MCF 10A (cell line): ENCODE measurements at places on chromosomes 12 and 14.

DNA sequence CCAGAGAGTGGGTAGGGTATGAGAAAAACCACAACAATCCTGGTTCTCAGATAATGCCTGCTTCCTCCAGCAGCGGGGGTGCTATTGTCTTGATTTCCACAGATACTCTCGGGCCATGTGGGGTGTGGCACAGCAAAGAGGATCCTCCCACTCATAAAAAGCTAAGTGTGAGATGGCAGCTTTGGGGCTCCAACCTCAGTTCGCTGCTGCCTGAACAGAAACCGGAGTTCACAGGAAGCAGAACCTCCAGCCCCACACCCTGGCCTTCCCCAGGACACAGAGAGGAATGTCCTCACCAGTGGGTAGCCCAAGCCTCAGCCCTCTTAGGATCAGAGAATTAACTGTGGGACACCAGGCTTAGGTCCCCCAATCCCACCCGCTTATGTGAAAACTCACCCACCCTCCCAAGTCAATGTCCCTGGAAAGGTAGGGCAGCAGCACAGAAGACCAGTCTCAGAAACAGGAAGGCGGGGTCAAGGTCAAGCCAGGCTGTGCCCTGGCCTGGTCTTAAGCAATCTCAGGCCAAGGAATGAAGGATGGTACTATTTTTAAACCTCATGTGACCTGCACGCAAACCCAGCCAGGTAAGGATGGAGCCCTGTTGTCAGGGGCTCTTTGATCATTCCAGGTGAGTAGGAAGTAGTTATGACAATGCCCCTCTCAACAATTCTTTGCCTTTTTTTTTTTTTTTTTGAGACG is 9.0 kb downstream of the KCTD10 start:
- no peak for DNase-seq

DNA sequence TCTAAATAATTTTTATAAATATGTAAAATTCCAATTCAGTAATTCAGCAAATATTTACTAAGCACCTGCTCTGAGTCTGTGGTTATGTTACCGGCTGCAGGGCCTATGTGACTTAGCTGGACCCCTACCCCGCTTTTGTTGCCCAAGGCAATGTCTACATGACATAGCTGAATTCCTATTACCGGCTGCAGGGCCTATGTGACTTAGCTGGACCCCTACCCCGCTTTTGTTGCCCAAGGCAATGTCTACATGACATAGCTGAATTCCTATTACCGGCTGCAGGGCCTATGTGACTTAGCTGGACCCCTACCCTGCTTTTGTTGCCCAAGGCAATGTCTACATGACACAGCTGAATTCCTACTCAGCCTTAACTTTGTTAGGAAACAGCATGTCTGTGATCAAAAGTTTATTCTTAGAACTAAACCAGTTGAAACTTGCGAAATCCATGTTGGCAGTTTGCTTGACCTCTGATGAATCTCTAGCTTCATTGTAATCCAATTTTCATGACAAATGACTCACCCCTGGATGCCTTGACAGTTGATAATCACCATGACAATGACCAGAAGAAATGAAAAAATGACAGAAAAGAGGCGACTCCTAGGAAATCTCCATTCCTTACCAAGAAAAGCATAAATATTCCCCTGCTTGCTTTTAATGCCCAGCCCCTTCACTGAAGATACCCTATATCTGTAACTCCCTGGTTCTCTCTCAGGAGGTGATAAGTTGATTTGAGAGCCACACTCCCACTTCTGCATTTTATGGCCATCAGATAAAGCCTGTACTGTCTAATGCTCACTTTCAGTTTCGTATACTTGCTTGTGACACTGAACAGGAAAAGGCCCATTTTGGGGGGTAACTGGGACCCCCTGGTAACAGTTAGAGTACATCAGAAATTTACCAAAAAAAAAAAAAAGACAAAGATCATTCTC is 148.4 kb upstream of the SYT10 start:
- peak; percentile 87 for DNase-seq

DNA sequence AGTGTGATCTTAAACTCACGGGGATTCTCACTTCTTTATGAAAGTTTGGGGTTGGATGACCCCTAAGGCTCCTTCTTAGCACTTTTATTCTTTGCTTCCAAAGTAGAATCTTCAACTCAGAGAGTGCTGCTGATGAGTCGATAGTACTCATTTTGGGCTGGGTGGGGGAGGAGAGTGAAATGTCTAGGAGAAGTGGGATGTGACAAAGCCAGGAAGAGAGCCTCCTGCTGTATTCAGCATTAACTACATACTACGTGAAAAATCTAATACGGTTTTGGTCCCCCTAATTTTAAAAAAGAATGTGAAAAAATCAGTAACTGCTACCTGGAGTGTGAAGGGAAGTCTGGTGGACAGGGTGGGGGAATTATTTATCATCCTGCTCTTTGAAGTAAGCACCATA is 148.3 kb downstream of the SAMD4A start:
- peak; percentile 33 for DNase-seq

DNA sequence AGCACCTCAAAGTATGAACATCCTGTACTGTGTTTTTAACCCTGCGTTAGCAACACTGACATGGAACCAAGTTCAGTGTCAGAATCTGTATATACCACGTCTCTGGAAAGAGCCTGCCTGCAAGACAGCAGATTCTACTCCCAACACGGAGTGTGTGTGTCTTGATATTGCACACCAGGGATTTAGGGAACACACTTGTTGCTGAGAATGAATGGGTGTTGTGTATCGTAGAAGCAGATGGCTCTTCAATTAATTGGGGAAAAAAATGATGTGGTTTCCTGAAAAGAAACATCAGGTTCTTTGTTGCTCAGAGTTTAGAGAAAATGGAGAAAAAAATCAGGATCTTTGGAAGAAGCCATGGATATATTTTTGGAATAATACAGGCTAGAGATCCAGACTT is 170.8 kb downstream of the EGLN3 start:
- no peak for DNase-seq

DNA sequence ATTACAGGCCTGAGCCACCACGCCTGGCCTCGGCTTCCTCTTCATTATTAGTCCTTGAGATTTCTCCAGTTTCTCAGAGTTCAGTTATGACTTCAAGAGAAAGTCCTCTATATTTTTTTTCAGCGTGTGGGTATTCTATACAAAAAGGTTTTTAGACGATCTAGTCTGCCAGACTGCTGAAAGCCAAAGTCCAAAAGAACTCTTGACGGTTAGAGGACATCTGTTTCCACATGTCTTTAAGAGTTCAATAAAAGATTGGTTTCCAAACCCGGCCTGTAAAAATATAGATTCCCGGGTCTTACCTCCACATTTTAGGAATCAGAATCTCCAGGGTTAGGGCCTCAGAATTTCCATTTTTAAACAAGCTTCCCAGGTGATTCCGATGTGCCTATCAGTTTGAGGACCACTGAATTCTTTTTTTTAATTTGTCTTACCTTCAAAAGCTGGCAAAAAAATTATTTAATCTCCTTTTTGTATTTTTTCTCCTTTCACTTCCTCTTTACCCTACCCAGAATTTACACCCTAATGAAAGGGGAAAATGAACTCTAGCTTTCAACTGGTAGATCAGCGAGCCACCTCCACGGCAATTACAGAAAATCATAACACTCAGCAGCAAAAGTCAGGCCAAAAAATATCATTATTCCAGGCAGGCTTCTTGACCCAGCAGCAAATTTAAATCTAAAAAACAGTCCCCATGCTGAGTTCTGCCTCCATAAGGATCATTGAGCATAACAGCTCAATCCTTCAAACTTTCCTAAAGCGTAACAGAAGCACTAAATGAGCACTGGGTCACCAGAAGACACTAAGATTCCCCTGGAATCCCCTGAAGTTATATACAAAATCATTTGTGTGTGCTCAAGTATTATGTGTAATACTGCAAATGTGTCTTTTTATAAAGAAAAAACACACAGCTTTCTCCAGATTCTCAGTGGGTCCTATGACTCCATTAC is 8.7 kb downstream of the NT5DC3 start:
- DNase-seq, result no peak

GRCh38 chr12:89621521-89621920 is 87.1 kb downstream of the ATP2B1 start:
- no peak for DNase-seq

GRCh38 chr12:81216739-81217138 is 138.9 kb downstream of the ACSS3 start:
- no peak for DNase-seq

- no peak for DNase-seq
These were observed 204.2 kb downstream of the EFCAB11 start for GRCh38 chr14:89750281-89750755.

DNA sequence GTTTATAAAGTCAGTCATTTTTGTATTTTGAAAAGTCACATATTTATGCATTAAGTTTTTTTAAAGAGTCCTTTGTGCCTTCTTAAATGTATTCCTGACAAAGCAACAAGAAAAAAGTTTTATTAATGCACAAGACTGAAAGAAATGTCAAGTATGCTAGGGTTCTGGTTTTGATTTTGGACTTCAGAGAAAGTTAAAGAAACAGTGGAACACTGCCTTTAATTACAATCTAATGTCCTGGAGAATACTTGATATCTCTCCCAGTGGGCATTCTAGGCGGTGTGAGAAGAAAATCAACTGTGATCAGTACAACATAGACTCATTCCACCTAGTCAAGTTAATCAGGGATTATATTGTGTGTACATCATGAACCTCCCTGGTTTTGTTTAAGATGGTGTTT is 49.9 kb downstream of the PRICKLE1 start:
- no peak for DNase-seq

DNA sequence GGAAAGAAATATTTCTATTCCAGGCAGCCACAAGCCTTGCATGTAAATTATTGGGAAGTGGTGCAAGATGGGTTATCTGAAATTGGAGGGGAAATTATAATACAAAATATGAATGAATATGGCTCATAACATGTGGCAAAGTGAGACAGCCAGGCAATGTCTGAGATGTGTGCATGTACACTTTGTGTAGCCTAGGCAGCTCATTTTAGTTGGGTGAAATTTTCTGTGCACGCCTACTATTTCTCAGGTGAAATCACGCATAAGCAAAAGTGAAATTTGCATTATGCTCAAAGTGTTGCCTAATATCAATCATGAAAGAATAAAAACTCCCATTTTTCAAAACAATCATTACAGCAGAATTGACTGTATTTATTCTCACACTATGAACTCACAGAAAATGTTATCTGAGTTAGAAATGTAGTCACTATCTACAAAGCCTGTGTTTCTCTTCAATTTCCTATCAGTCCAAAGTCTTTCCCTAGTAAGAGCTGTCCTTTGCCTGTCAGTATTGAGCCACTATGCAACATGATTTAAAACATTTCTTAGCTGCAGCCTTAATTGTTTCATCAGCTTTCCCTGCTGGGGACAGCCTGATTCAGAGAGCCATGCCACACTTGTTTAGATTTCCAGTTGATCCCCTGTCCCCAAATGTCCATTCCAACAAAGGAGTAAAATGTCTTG is 80.7 kb downstream of the EPS8 start:
- DNase-seq, result no peak

- no peak for DNase-seq
These were observed 124.8 kb upstream of the CPM start for GRCh38 chr12:69057742-69058141.

- no peak for DNase-seq
These were observed 17.1 kb upstream of the MED13L start for GRCh38 chr12:116294454-116295165.

DNA sequence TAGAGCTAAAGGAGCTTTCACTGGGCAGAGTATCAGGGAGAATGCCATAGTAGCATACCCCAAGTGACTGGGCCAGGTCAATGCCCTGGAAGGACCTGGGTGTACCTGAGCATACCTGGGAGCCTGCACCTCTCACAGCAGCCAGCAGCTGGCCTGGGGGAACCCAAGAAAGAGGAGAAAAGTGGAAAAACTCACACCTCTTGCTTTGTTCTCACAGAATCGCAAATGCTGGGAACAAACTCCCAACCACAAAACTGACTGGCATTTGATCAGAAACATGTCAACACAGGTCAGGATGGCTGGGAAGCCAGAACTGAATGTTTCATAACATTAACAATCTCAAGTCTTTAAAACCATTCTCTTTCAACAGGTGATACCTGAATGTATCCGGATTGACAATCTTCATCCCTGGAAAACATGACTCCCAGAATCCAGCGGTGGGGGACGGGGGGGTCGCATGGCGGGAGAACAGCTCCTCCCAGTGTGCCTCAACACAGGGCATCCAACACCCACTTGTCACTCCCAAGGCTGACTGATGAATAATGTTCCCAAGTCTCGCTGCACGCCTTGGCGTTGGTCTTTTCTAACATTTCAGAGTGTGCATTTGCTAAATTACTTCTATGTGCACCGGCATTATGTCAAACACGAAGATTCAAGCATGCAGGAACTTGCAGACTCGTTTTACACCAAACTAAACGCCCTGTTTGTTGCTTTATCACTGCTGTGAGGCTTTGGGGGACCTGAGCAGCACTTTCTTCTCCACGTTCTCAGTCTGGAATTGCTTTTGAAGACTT is 7.9 kb downstream of the FOXN3 start:
- peak; percentile 90 for DNase-seq

DNA sequence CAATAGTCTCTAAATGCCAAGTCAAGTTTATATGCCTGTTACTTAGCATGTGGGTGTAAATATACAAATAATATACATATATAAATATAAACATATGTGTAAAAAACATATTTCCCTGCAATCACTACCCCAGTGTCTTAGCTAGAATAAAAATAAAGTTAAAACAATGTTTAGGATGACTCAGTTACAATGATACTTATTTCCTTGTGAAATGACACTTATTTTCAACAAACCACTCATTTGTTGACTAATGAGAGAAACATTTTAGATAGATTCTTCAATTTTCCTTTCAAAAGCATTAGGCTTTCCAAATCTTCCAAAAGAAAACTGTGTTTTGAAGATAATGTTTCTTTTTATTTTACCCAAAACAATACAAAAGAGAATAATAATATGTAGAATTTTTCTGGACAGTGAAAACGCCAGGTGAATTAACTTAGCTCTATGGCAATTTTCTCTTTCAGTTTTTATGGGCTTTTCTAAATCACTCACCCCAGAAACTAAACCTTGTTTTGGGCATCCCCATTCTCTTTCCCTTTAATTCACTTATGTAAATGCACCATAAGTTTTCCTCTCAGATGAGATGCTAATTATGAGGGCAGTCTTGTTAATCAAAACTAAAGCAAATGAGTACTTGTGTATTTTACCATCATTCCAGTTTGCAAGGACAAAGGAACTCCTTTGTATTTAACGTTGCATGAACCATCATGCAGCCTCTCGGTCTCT is 465.9 kb downstream of the BCAT1 start:
- no peak for DNase-seq

GRCh38 chr12:28585146-28585545 is 394.9 kb downstream of the CCDC91 start:
- DNase-seq, result no peak

GRCh38 chr12:98224584-98225221 is 290.7 kb upstream of the TMPO start:
- DNase-seq, result no peak

DNA sequence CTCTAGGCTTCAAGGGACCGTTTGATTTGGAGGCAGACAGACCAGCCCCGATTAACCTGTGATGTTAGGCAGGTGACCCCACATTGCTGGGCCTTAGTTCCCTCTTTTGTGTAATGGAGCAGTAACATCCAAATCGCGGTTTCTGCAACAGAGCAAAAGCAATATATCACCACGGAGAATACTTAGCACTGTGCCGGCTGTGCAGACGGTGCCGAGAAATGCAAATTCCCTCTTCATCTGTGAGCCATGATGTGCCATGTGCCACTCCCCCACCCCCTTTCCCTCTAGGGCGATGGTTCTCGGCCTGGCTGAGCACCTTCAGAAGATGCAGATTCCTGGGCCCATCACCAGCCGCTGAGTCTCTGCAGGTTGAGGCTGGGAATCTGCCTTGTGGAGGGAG is 10.9 kb downstream of the BCL7A start:
- DNase-seq, result no peak
